ENCODE measurements at places on chromosomes 13 and 19. TPM values are rescaled to one million over a fixed set of nuclear protein-coding genes. Genes with fewer than 3 reads are reported as not detected.

Gene IZUMO1
- 0.25 TPM for total RNA-seq

Gene RFX1
- total RNA-seq, result 6.8 TPM

Gene TRMT1
- 74.7 TPM for total RNA-seq

Gene RGL3
- 10.2 TPM for total RNA-seq

Gene C19orf67
- not detected for total RNA-seq

Gene SERPINE3
- not detected for total RNA-seq

Gene IL17D
- total RNA-seq, result 0.46 TPM

Measured in kidney epithelial cell (primary cell).